ENCODE measurements at places on chromosomes 1 and 21. TPM values are rescaled to one million over a fixed set of nuclear protein-coding genes. Genes with fewer than 3 reads are reported as not detected.

- no peak for DNase-seq
Measured at GRCh38 chr1:156443286-156443685, 57.3 kb downstream of the MEF2D start.

- no peak for DNase-seq
Measured at GRCh38 chr1:200179126-200179780, 151.7 kb downstream of the NR5A2 start.

GRCh38 chr1:41436281-41437010, 48.0 kb downstream of the EDN2 start:
- no peak for DNase-seq

- DNase-seq: no peak
Measured at GRCh38 chr1:55037733-55038551, 1.4 kb upstream of the PCSK9 start.

- DNase-seq: no peak
Measured at GRCh38 chr1:174217787-174218574, 58.7 kb downstream of the RABGAP1L start.

- peak; percentile 30 for DNase-seq
Measured at GRCh38 chr1:212858461-212859265, 588 bp downstream of the FLVCR1 start.

DNA sequence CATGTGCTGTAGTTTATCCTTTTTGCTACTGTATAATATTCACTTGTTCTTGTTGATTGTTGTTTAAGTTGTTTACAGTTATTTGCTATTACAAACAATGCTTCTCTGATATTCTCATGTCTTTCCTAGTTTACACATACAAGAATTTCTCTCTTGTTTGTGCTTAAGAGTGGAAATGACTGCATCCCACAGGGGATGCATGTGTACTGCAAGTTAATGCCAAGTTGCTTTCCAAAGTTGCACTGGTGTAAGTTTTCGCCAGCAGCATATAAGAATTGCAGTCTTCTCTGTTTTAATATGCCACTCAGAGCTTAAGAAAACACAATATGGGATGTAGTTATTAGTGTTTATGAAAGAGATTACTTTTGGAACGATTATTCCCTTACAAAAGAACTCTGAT, 97.7 kb downstream of the NEK7 start:
- no peak for DNase-seq

Gene VCAM1
- total RNA-seq: not detected

Gene OR2T29
- total RNA-seq: not detected

Gene TSPAN2
- total RNA-seq: 2.4 TPM

Gene RHBDL2
- total RNA-seq: not detected
